ENCODE measurements at places on chromosomes 1 and 21.

DNA sequence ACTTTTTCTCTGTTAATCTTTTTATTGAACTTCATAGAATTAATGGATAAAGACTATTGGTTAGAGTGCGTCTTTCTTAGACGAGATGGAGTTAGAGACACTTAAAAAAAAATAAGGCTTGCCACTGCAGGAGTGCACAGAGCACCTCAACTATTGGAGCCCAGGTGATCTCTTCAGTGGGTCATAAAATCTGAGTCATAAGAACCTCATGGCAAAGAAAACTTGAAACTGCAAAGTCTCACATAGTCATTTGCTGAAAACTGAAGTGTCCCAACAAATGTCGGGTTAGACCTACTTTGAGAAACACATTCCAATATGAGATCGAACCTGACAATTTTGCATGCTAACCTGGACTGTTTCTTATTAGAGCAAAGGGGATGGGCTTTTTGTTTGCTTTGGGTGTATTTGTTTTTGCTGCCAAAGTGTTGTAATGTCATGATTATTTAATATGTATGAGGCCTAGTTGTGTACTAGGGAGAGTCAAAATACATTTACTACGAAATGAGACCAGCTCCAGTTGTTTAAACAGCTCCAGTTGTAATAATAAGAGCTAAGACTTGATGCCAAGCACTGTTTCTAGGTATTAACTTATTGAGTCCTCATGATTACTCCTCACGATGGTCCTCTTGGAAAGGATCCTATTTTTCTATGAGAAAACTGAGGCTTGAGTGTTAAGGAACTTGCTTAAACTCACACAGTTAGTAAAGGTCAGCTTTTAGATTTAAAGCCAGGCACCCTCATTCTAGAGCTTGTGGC, 65.1 kb downstream of the DDR2 start:
- no peak for DNase-seq

- DNase-seq, result no peak
Observed at GRCh38 chr1:231699784-231700183, 73.2 kb downstream of the DISC1 start.

- DNase-seq, result no peak
Observed at GRCh38 chr1:176670853-176671252, 207.9 kb downstream of the PAPPA2 start.

GRCh38 chr1:175841738-175842187, 98.4 kb upstream of the TNR start:
- DNase-seq, result no peak

DNA sequence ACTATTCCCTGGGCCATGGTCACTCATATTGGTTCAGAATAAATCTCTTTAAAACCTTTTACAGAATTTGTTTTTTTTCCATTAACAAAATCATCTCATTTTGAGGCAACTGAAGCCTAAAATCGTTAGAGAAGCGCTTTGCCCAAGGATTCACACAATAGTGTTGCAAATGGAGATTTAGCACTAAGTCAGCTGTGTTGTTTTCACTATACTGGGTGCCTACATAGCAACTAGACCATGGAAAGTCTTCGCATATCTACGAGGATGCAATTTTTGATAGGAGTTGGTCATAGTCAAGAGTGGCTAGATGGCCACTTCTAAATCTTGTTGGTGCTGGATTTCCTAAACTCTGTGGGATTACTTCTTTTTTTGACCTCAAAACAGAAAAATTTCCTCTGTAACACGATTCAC, 530 bp upstream of the TIPRL start:
- DNase-seq, result no peak

- DNase-seq, result no peak
Observed at GRCh38 chr1:50829014-50829958, 130.8 kb downstream of the FAF1 start.
